ENCODE measurements at places on chromosomes 2 and 18. TPM values are rescaled to one million over a fixed set of nuclear protein-coding genes. Genes with fewer than 3 reads are reported as not detected.
A peak's percentile ranks its signal among the peaks of the same experiment; 100 is the strongest.

The SALL3 gene
- 0.28 TPM for total RNA-seq

The ZAP70 gene
- total RNA-seq: 6.4 TPM

The POTEC gene
- not detected for total RNA-seq

DNA sequence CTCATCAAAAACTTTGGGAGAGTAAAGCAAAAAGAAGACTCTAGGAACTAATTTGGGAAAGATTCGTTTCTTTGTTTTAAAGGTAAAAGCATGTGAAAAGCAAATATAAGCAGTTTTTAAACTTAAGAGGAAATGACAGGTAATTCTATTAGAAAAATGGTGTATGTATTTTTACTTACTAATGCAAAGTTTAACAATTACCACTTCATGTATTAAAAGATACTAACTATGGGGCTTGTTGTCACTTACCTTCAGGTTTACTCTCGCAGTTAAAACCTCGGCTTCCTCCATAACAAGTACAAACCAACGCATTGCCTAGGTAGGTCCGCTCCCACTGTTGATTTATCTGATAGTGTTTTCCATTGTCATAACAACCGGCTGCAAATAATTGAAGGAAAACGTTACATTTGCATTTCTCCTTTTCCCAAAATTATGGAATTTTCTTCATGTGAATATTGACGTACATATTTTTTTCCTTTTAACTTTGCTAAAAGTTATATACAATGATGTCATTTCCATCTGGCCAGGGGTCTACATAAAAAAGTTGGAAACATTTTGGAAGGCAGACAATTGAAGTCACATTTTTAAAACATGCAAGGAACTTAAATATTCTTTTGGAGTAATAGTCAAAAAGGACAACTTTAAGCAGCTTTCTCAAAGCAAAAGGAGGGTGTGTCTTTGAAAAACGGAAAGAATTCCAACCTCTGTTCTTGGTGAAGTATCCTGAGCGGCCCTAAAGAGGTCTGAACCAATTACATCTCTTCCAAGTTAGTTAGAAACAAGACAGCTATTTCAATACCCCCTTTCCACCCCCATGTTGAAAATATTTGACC lies 1.2 kb downstream of the FN1 start:
- no peaks in the 10 kb centered on the region for H3K27me3 ChIP-seq
- H3K4me1 ChIP-seq: no peaks in the 10 kb centered on the region
- peak overlapping the region; percentile 90 for H3K27ac ChIP-seq
- no peaks in the 10 kb centered on the region for H3K36me3 ChIP-seq

- no peaks in the 10 kb centered on the region for H3K4me1 ChIP-seq
- H3K36me3 ChIP-seq: no peaks in the 10 kb centered on the region
- H3K27ac ChIP-seq: no peak overlapping the region
- no peak overlapping the region for H3K4me3 ChIP-seq
- no peaks in the 10 kb centered on the region for H3K27me3 ChIP-seq
These were observed 24.5 kb downstream of the MAL start for GRCh38 chr2:95049961-95050360.

GRCh38 chr2:239208465-239209180 lies 192.2 kb downstream of the HDAC4 start:
- no peaks in the 10 kb centered on the region for H3K27me3 ChIP-seq
- no peak overlapping the region for H3K4me3 ChIP-seq
- no peak for DNase-seq
- H3K27ac ChIP-seq: no peak overlapping the region

DNA sequence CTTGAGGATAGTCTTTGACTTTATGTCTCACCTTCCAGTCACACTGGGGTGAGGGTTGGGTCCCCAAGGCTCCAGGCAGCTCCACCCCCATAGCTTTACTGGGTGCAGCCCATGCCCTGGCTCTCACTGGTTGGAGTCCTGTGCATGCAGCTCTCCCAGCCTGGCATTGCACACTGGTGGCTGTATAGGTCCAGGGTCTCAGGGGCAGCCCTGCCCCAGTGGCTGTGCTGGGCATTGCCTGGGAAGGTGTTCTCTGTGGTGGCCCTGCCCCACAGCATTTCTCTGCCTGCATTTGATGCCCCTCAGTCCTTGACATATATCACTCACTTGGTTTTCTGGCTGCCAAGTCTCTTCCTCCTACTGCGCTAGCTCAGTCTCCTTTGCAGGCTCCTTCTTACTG lies 21.2 kb downstream of the MPHOSPH10 start:
- no peak overlapping the region for H3K27ac ChIP-seq
- no peaks in the 10 kb centered on the region for H3K4me1 ChIP-seq
- H3K4me3 ChIP-seq: no peak overlapping the region

GRCh38 chr2:136844546-136844945 lies 79.2 kb downstream of the THSD7B start:
- H3K27ac ChIP-seq: no peak overlapping the region
- H3K4me3 ChIP-seq: no peak overlapping the region
- H3K36me3 ChIP-seq: no peaks in the 10 kb centered on the region
- no peaks in the 10 kb centered on the region for H3K27me3 ChIP-seq
- no peaks in the 10 kb centered on the region for H3K4me1 ChIP-seq

DNA sequence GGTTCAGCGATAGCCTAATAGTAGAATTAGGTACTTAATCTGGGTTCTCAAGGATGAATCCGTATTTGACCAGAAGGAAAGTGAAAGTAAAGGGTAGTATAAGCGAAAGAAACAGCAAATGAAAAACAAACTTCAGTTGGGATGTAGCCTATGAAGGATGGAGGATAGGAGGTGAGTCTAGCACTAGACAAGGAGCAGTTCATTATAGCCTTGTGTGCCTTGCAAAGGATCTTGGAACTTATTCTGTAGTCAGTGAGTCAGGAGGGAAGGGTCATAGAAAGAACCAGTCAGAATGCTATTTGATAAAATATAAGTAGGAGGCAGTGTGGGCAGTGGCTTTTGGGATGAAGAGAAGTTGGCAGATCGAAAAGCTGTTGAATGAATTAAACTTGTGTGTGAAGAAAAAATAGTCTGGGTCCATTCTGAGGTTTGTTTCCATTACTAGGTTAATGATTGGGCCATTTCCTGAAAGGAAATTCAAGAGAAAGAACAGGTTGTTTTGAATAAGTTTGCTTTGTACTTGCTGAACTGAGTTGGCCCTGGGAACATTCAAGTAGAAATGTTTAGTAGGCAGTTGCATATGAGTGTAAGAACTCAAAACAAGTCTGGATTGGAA lies 48.5 kb downstream of the ANKRD12 start:
- H3K36me3 ChIP-seq: peaks cover 2% of the 10 kb centered on the region
- no peaks in the 10 kb centered on the region for H3K27me3 ChIP-seq
- peak overlapping the region; percentile 70 for H3K27ac ChIP-seq
- DNase-seq: no peak
- H3K4me3 ChIP-seq: no peak overlapping the region

DNA sequence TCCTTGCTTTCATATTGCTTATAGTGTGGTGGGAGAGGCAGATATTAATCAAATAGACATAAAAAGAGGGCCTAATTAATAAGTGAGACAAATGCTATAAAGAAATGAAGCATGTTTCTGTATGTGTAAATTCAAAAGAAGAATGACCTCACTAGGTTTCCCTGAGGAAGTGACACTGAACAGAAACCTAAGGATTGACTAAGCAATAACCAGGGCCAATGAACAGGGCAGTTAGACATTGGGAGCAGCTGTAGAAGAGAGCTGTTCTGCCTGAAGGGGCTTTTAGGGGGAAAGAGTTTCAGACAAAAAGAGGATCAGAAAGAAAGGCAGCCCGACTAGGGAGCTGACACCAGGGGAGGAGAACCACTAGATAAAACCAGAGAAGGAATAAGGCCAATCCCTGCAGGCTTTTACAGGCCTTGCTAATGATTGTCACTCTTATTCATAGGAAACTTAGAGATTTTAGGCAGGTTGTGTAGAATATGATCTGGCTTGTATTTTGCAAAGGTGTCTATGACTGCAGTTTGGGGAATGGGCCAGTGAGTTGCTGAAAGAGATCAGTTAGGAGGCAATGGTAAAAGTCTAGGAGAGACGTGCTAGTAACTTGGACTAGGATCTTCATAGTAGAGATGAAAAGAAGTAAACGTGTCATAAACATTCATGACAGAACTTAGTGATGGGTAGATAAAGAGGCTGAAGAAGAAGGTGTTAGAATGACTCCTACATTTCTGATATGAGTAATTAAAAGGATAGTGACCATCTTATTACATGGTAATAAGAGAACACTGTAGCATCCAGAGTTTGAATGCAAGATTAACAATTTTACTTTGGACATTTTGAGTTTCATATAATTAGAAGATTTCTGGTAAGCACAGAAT lies 26.8 kb upstream of the NABP1 start:
- no peak overlapping the region for H3K27ac ChIP-seq
- no peaks in the 10 kb centered on the region for H3K36me3 ChIP-seq
- H3K27me3 ChIP-seq: no peaks in the 10 kb centered on the region
